A172 (cell line): ENCODE measurements at places on chromosomes 5 and 9.
A peak's percentile ranks its signal among the peaks of the same experiment; 100 is the strongest.

DNA sequence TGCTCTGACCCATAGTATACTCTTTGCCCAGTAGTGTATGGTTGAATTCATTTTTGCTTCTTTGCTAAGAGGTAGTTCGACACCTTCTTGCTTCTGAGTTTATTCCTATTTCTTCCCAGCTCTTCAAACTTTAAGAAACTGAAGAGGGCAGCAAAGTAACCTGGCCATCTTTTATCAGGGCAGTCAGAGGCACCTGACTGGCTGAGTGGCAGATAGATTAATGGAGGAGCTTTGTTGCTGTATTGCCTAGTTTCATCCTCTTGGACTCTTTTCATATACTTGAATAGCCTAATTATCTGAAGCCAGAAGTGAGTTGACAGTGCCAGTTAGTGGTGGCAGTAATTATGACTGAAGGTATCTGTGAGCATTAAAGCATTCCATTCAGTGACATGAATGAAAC is 82.5 kb downstream of the UHRF2 start:
- no peak for DNase-seq

DNA sequence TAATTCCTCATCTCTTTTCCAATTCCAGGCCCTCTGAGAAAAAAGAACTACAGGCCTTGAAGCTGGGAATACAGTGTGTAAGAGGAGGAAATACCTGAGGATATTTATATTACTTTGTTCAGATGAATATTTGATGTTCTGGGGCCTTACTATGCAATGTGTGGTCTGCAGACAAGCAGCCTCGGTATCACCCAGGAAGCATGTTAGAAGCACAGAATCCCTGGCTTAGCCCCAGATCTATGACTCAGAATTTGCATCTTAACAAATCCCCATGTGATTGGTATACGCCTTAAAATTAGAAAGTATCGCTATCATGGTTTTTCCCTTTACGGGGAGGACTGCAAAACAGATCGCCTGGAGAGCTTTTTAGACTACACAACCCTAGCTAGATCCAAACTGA is 121.0 kb downstream of the JAKMIP2 start:
- DNase-seq, result peak; percentile 17

DNA sequence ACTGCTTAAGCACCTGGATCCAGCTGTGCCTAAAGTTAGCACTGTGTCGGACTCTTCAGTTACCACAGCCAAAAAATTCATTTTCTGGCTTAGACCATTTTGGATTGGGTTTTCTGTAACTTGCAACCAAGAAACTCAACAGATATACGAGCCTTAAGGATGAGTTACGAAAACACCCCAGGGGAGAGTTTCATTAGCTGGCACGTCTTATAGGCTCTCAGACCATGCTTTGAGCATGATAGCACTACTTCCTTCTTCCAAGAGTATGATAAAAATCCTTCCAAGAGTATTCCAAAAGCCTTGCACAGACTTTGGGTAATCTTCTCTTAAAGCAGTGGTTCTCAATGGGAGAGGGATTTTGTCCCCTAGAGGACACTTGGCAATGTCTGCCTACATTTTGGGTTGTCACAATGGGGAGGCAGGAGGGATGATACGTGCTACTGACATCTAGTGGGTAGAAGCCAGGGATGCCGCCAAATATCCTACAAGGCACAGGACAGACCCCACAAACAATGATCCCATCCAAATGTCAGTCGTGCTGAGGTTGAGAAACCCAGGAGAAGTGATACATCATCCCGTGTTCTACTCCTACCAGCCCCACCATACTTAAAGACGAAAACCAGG is 64.8 kb downstream of the SMIM23 start:
- peak; percentile 14 for DNase-seq

DNA sequence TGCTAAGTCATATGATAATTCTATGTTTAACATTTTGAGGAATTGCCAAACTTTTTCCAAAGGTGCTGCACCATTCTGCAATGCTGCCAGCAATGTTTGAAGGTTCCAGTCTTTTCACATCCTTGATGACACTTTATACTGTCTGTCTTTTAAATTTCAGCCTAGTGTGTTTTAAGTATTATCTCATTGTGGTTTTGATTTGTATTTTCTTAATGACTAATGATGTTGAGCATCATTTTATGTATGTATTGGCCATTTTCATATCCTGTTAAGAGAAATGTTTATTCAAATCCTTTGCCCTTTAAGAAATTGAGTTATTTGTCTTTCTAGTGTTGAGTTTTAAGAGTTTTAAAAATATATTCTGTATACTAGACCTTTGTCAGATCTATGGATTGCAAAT is 5.0 kb upstream of the TEX48 start:
- DNase-seq, result peak; percentile 48

DNA sequence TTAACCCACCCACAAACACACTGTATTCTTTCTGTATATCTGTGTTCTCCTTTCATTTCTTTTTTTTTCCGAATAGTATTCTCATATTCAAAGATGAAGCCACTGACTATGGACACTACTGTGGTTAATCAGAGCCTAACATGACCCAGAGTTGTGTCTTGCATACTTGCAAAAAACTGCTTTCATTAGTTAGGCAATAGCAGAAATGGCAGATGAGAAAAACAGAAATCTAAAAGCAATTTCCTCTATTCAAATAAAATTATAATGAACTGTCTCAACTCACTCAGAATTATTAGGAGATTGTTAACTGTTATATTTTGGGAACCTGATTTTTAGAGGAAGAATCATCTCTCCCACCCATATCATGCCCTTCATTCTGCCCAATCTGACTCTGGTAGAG is 45.9 kb downstream of the FREM1 start:
- no peak for DNase-seq

- DNase-seq, result no peak
Observed at GRCh38 chr9:110104261-110104809, 103.6 kb downstream of the C9orf152 start.

DNA sequence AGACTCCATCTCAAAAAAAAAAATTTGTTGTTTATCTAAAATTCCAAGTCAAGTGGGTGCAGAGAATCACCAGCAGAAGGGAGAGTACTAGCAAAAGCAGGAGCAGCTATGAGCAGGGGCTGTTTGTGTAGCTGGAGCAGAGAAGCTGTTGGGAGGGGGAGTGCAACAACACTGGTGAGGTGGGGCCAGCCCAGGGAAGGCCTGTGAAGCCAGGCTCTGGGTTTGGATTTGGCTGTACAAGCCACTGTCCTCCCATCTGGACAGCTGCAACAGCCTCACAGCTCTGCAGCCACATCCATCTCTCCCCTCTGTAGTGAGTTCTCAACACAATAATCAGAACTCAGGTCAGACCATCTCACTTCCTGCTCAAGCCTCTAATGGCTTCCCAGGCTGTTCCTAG is 59.4 kb downstream of the TMOD1 start:
- DNase-seq, result no peak

GRCh38 chr5:107217721-107218130 is 453.0 kb downstream of the EFNA5 start:
- DNase-seq, result no peak

GRCh38 chr9:108865037-108865436 is 3.0 kb downstream of the ACTL7A start:
- no peak for DNase-seq

DNA sequence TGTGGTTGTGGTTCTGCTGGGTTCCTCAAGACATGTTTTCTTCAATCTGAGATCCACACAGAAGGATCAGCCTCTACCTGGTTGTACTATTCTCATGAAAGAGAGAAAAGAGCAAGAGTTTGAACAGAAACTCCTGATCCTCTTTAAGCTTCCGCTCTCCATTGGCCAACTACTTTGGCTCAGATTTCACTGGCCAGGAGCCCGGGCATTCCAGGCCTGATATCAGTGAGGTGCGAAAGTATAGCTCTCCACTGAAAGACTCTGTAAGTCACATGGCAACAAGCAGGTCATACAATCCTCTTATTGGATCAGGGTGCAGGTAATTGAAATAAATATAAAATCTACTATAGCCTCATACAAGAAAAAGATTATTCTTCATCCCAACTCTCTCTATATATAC is 920.5 kb downstream of the TLE4 start:
- DNase-seq, result no peak

DNA sequence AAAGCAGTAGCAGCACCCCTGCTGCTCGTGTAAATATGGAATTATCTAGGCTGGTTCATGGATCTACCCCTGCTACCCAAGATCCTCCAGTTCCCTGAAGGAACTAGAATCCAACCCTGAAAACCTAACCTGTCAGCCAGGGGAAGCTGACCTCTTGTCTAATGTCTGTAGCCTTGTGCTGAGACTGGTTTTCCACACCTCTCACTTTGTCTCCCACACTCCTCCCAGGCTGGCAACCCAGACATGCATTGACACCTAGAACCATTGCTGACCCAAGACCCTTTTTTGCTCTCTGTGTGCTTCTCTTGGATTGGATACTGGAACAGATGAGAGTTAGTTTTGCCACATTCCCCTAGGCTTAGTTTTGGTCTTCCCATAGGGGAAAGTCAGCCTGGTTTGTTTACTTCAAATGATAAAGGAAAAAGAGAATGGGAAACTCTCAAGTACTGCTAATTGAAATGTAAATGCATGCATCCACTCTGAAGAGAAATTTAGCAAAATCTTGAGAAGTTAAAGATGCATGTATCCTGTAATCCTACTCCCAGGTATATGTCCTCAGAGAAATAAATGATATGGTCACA is 36.6 kb upstream of the NR4A3 start:
- no peak for DNase-seq

DNA sequence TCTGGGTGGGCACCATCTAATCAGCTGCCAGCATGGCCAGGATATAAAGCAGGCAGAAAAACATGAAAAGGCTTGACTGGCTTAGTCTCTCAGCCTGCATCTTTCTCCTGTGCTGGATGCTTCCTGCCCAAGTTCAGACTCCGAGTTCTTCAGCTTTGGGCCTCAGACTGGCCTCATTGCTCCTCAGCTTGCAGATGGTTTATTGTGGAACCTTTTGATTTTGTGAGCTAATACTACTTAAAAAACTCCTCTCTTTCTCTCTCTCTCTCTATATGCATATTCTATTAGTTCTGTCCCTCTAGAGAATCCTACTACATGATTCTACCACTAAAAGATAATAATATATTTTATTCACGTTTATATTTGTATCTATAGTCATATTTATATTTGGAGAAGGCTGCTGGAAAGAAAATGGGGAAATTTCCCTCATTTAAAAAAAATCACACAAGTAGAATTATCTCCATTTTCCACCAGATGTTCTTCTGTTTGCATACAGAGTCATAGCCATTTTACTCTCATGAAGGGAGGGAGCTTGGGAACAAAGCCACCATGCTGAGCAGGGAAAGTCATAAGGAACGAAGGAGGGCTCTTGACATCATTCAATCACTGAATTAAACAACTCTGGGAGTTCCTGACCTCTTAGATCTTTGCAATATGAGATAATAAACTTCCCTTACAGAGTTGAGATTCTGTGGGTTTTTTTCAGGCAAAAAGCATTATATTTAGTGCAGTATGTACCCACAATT is 1137.4 kb upstream of the CDH18 start:
- no peak for DNase-seq

DNA sequence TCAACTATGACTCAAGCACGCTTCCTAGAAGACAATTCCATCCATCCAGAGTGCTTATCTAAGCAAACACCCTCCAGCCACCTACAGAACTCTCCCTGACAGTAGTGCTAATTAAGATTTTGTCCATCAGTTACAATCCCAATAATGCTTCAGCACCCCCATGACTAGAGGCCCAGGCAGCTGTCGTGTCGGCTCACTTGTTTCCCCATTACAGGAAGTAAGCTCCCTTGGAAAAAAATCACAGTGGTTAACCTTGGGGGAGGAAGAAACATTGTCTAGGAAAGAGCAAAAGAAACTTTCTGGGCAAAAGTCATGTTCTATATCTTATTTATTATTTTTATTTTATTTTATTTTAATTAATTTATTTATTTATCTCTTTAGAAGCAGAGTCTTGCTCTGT is 108.8 kb upstream of the LPAR1 start:
- no peak for DNase-seq

DNA sequence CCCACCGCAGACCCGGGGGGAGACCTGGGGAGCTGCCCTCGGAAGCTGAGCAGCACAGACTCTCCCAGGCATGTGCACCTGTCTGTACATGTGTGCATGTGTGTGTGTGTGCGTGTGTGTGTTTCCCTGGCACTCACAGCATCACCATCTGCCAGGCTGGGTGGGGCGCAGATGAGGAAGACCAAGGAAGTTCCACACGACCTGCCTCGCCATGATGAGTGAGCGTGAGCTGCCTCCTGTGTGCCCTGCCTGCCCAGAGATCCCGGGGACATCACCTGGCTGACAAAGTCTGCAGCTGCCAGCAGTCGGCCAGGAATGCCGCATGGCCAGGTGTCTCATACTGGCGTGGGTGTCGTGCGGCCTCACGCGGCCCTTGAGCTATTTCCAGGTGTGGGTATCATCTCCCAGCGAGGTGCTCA is 4.0 kb upstream of the GPSM1 start:
- no peak for DNase-seq

DNA sequence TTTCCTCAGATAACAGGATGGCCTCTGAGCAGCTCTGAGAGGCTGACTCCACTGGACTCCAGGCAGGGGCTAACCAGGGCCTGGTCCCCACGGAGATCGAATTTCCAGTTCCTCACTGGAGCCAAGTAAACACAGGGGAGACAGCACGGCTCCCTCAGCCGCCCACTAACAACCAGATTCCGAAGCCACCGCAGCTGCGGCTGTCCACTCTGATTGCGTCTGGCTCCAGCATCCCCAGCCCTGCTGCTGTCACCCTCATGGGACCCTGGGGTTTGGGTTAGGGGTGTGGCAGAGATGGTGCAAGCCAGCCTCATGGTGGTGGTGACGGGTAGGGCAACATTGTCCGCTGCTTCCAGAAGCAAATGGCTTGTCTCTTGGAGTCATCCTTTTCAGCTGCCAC is 172.6 kb downstream of the RGS3 start:
- DNase-seq, result no peak

DNA sequence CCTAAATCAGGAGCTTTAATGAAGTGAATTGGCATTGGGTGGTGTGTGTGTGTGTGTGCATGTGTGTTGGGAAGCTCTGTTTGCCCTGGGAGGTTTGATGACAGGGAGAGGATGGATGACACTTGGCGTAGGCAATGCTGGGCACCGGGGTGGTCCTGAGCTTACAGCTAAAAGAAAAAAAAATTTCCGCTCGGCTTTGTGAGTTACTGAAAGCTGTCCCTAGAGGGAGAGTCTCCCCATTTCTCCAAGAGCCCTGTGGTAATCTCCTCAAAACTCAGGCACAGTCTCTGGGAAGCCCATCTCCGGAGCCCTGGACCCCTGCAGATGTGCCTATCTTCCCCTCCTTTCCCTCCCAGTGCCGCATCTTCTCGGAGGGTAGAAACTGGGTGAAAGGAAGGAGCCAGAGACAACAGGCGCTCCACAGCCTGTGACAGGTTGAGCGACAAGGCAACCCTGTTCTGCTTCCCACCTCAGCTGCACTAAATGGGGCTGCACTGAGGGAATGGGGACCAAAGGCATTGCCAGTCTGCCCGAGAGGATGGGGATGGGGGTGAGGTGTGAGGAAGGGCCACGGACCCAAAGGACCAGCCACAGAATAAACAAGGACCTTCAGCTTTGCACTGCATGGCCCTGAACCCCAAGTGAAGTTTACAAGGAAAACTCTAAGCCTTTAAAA is 35.8 kb upstream of the TIFAB start:
- no peak for DNase-seq

GRCh38 chr5:147403651-147404640 is 105.9 kb downstream of the DPYSL3 start:
- DNase-seq, result peak; percentile 98

GRCh38 chr5:150186897-150187296 is 3.0 kb upstream of the SLC6A7 start:
- DNase-seq, result no peak

GRCh38 chr9:133032171-133032570 is 1.4 kb downstream of the GTF3C5 start:
- no peak for DNase-seq

GRCh38 chr5:100496296-100496695 is 38.9 kb upstream of the FAM174A start:
- no peak for DNase-seq

- DNase-seq, result peak; percentile 50
Observed at GRCh38 chr9:94212091-94212490, 47.0 kb upstream of the ZNF169 start.
